Stimulated activated CD4-positive, alpha-beta T cell treated with anti-CD3 and anti-CD28 coated beads, Interleukin-1b, Interleukin-23, amount 100 ng/mL, for 1 hour (primary cell): ENCODE measurements at places on chromosomes 2 and 18.

GRCh38 chr18:24987303-24988252 is 364.4 kb downstream of the ZNF521 start:
- DNase-seq, result no peak

- DNase-seq, result no peak
Measured at GRCh38 chr2:177106212-177106611, 106.4 kb upstream of the HNRNPA3 start.

GRCh38 chr2:24454294-24454693 is 36.8 kb upstream of the NCOA1 start:
- DNase-seq, result no peak

- DNase-seq, result no peak
Measured at GRCh38 chr2:138474100-138474825, 27.3 kb upstream of the SPOPL start.

GRCh38 chr2:104599787-104600510 is 254.0 kb upstream of the POU3F3 start:
- no peak for DNase-seq

DNA sequence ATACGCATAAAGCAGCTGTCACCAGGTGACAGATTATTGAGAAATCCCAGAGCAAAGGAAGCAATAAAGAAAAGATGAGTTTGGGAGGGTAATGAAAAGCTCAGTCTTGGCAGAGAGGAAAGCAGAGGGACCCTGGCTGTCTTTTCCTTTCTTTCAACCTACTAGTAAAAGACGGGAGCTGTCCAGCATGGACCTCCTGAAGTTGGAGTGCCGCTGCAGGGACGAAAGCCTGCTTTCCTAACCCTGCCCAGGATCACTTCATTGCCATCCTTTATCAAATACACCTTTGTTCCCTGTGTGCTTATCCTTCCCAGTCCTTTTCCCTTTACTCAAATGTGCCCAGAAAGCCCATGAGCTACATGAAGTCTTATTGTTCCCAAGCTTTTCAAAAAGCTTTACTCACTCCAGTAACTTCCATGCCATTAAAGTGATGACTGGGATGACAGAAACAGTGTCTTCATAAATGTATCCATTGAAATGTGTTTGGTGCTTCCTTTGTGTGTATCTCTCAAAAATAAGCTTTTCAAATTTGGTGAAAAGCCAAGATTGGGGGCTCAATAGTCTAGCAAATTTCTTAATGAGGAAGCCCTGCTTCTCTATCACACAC is 3.7 kb upstream of the SPR start:
- no peak for DNase-seq

DNA sequence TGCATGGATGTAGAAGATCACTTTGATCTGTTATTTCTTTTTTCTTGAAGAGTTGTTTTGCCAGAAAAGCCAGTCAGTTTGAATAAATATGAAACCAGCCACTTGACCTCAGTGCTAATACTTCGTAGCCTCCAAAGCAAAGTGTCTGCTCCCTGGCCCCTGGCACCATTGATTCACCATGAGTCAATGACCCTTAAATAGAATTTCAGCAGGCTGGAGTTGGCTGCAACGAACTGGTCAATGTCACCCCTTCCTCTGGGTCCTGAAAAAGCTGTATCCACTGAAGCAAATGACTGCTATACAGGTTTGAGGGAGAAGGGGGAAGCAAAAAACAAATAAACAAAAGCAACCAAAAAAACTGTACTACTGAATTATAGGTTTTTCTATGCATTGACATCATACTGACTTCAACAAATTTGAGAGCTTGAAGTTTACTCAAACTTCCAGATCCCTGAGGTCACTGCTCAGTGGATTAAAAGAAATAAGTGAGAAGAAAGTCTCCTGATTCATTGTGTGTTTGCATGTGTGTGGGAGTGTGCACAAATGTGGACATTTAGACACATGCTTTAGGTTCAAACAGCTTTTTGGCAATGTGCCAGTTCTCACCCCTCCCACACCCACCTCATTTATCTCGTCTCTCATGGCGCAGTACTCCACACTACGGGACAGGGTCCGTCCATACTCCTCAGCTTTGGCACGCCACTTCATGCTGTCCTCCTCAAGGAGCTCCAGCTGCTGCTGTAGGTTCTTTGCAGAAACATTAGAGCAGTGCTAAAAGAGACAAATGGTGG is 58.1 kb upstream of the TTN start:
- DNase-seq, result no peak

- DNase-seq, result no peak
Measured at GRCh38 chr2:134009440-134009839, 244.4 kb upstream of the MGAT5 start.

GRCh38 chr18:31657823-31658669 is 26.3 kb downstream of the B4GALT6 start:
- no peak for DNase-seq

GRCh38 chr2:10258326-10258725 is 44.4 kb upstream of the HPCAL1 start:
- no peak for DNase-seq

DNA sequence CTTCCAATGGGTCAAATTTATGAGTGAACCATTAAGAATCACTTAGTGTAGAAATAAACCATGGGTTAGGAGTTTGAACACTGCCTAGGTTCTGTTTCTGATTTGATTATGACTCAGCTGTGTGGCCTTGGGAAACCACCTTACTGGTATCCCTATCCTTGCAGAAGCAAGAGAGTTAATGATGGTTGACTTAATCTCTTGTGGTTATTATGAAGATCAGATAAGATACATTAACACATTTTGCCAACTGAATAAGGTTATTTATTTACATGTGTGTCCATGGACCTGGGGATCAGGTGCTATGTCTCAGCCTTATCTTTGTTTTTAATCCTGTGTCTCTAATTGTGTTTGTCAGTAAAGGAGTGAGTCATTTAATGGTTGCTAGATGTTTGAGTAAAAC is 5.4 kb upstream of the KCNJ13 start:
- DNase-seq, result no peak

DNA sequence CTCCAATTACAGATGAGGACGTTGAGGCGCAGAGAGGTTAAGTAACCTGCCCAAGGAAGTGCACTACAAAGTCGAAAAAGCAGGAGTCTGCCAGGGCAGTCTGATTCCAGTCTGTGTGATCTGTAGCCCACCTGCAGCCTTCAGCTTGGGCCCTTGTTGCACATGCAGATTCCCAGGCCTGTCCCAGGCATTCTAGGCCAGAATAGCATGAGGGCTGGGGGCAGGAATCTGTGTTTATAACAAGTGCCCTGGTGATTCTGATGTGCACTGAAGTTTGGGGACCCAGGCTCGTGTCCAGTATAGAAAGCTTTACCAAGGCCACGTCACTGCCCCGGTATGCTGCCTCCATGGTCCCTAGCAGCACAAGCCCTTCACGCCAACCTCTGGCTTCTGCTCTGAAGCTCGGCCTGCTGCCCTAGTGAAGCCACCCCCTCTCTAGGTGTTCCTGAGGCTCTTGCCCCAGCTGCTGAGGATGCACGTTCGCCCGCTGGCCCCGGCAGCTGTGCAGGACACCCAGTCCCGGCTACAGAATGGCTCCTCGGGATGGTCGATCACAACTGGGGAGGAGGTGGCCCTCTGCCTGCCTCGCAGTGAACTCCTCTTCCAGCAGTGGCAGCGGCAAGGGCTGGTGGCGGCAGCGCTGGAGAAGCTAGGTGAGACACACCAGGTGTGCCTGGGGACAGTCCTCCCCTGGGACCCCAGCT is 4.6 kb downstream of the CHRNG start:
- DNase-seq, result no peak

GRCh38 chr18:75638776-75639471 is 211.4 kb upstream of the SMIM21 start:
- DNase-seq, result no peak

- DNase-seq, result no peak
Measured at GRCh38 chr2:73386894-73387636, 1.4 kb downstream of the ALMS1 start.

- DNase-seq, result no peak
Measured at GRCh38 chr2:183522489-183523266, 398.4 kb downstream of the NUP35 start.

- no peak for DNase-seq
Measured at GRCh38 chr2:152304836-152305235, 30.1 kb upstream of the FMNL2 start.

DNA sequence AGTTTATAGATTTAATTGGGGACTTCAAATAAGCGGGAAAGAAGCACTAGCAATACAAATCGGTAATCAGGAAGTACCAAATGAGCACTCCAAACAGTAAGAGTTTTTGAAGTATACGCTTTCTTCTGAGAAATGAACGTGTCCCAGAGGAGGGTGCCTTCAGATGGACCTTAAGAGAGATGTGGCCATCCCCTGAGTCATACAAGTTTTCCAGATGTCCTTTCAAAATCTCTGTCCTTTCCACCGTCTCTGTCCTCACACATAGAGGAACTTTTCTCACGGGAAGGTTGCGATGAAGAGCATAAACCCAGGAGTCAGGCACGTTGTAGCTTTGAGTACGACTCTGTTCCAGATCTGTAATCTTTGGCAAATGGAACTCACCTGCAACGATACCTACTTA is 1.7 kb upstream of the SMAD2 start:
- no peak for DNase-seq

GRCh38 chr2:2158189-2158826 is 172.8 kb downstream of the MYT1L start:
- DNase-seq, result no peak

- no peak for DNase-seq
Measured at GRCh38 chr2:148614322-148615049, 30.1 kb upstream of the EPC2 start.

DNA sequence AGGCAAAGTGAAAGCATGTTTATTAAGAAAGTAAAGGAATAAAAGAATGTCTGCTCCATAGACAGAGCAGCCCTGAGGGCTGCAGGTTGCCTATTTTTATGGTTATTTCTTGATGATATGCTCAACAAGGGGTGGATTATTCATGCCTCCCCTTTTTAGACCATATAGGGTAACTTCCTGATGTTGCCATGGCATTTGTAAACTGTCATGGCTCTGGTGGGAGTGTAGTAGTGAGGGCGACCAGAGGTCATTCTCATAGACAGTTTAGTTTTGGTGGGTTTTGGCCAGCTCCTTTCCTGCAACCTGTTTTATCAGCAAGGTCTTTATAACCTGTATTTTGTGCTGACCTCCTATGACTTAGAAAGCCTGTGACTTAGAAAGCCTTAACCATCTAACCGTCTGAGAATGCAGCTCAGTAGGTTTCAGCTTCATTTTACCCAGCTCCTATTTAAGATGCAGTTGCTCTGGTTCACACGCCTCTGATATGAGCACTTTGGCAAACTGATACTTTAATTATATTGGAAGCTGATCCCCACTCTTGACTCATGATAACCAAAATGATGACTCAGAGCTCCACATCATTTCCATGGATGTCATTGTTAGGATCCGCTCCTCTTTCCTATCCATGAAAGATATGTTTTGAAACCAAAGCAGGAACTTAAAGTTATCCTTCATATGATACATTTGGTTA is 14.5 kb upstream of the ERMN start:
- no peak for DNase-seq

DNA sequence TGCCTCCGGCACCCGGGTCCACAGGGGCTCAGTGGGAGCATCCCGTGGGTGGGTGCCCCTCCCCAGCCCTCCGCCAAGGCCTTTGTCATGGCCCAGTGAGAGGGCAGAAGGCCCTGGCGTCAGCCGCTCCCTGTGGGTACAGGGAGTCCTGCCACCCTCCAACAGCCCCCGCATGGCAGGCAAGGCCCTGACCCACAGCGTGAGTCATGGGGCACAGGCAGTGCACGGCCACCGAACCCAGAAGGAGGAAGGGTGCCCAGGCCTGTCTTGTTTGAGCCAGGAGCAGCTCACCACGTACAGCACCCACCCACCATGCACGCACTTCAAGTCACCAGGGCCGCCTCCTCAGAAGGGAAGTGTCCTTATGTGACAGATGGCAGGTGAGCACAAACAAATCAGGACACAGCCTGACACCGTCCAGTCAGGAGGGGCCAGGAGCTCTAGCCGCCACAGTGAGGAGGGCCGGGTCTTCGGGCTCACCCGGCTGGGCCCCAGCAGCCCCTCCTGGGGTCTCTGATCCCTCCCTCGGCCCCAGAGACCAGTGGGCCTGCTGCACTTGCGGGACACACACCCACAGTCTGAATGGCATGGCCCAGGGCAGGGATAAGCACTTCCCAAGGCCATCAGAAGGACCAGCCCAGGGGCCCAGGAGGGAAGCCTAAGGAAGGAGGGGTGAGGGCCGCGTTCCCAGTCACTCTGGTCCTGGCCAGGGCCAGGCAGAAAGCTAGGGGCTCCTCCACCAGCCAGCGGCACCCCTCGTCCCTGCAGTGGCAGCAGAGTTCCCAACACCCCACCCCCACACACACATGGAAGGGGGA is 25.8 kb downstream of the BIN1 start:
- no peak for DNase-seq

DNA sequence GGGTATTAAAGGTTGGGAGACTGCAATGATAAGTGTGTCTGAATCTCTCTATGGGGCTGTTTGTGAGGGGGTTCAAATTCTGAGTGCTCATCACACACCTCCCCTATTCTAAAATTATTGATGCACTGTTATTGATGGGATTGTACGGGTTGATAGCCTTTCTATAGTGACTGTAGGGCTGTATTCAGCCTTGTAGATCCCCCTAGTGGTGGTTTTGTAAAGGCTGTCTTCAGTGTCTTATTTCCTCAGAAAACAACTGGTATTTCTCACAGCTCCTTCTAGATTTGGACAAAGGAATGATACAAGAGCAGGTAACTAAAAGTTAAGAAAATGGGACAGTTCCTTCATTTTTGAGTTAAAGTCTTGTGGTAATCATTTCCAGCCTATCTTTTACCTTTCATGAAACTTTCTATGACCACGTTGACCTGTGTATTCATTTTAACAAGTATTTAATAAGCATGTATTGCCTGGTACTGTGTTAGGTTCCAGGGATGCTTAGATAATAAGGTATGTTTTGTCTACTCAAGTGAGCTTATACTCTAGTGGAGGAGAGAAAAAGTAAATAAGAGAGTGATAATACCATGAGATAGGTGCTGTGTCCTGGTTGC is 21.2 kb downstream of the SMAD4 start:
- DNase-seq, result no peak

GRCh38 chr2:145740302-145740701 is 1220.4 kb upstream of the ZEB2 start:
- DNase-seq, result no peak

GRCh38 chr2:20615068-20615465 is 35.8 kb downstream of the HS1BP3 start:
- DNase-seq, result no peak

- peak; percentile 39 for DNase-seq
Measured at GRCh38 chr2:73268830-73269685, 15.2 kb downstream of the FBXO41 start.

DNA sequence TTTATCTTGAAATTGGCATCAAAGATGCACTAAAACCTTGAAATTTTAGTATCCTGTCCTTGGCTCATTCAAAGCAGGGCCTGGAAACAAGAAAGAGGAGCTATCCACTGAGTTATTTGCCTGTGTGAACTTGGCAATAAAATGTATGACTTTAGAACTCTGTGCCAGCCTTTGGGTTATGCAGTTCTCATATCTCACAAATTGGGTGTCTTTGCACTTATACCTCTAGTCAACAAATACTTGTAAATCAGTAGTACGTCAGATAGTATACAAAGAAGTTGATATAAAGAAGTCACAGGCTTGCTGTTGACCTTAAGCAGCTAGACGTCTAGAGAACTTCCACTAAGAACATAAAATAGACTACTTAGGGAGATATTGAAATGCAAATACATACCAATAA is 1331.9 kb downstream of the DPP10 start:
- no peak for DNase-seq

GRCh38 chr2:197950006-197950405 is 145.6 kb downstream of the PLCL1 start:
- no peak for DNase-seq

GRCh38 chr2:97760480-97761049 is 47.2 kb downstream of the ZAP70 start:
- no peak for DNase-seq
